D341Med (cell line): ENCODE measurements at places on chromosomes 4 and X.

GRCh38 chr4:188783175-188783574 is 643.9 kb downstream of the TRIML1 start:
- DNase-seq: no peak

DNA sequence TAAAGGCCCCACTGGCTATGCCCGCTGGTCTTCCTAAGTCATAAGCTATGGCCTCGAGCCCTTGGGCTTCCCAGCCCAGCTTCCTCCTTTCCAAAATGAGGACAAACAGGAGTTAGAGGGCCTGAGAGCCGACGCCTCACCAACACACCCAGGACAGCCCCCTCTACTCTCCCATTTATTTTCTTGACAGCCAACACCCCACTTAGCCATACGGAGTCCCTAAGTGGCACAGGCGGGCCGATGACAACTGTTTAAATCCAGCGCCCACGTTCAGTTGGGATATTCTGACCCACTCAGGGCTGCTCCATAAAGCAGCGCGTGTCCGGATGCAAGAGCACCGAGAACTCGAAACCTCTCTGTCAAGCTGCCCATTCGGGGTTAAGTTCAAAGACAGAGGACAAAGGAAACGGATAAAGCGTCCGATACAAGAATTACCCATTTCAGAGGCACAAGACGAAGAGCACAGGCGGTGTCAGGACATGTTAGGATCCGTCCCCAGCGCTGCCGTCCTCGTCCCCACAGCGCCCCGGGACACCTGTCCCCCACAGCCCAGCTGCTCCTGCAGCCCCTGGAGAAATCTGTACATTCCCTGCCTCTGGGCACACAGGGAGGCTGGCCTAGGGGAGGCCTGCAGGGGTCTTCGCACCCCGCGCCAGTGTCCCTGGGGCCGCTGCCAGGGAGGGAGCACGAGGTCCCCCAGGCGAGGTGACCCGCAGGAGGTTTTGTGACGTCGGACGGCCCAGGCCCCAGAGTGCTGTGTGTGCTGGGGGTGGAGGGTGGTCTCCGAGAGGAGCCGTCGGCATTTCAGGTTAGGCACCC is 1.2 kb downstream of the PRKX start:
- peak; percentile 40 for DNase-seq

DNA sequence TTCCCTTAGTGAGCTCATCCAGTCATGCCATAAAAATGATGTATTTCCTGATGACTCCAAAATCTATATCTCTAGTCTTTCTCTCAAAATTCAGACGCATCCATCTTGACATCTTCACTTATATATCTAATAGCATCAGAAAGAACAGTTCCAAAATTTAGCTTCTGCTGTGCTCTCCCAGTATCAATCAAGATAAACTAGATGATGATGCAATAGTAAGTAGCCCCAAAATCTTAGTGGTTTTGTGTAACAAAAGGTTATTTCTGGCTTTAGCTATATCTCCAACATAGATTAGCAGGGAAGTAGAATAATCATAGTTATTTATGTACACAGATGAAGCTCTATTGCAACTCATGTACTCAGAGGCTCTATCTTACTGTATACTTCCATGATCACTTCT is 382.5 kb upstream of the ADGRL3 start:
- no peak for DNase-seq

DNA sequence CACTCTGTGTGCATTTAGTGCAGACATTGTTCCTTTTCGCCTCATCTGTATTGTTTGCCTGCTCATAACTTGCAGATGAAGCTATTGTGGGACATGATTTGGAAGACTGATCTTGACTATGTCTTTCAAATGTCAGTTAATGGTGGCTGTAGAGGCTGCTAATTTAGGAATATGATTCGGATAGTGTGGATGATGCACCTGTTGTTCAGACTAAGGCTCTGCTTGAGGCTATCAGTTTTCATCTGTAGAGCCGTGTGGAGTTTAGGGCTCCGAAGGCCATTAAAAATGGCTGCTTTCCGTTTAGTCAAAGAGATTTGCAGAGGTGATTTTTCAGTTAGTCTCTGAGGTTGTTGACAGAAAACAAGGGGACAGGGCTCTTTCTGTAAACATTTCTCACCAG is 102.0 kb downstream of the GBA3 start:
- no peak for DNase-seq

- DNase-seq: peak; percentile 13
Measured at GRCh38 chrX:22203186-22203585, 69.5 kb upstream of the CBLL2 start.

GRCh38 chrX:155068165-155068564 is 2.8 kb downstream of the CMC4 start:
- DNase-seq: no peak

DNA sequence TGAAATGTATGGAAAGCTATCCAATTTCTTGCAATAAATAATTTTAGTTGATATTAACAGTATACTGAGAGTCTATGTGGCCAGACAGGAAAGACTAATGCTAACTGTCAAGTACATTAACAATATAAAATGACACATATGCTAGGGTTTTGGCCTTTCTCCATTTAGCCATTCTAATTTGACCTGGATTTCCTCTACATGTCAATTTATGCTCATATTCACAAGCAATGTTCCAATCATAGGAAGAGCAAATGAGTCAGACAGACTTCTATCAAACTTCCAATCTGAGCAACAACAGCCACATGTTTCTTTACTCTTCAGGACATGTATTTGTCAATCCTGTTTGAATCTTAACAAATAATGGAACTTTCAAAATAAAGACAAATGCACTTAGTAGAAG is 53.6 kb downstream of the CORIN start:
- DNase-seq: no peak
